Right hindlimb (tissue), 1 donor: ENCODE measurements at places on chromosomes 13 and 19.

DNA sequence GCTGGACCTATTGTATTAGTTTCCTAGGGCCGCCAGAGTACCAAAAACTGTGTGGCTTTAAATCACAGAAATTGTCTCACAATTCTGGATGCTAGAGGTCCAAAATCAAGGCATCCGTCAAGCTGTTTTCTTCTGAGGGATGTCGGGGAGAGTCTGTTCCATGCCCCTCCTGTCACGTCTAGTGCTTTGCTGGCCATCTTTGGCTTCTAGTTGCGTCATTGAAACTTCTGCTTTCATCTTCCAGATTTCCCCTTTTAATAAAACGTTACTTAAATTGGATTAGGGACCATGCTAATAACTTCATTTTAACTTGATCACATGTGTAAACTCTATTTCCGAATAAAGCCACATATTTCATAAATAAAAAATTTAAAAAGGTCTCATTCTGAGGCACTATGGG lies 47.5 kb downstream of the TRPM4 start:
- no peak for DNase-seq

- no peak for DNase-seq
Observed at GRCh38 chr13:96772426-96772825, 221.8 kb downstream of the OXGR1 start.

DNA sequence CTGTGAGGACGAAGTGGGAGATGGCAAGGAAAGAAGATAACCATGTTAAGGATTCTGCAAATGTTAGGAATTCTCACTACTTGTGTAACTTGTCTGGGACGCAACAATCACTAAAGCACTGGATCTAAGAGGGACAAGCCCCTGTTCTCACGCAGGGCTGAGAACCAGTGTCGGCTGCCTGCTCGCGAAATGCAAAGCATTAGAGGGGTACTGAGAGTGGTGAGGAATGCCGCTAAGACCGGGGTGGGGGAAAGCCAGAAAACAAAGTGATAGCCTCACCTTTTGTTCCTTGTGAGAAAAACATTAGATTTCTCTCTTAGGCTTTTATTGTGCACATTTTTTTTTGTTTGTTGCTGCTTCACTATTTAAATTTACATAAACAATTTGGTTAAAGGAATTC lies 241.9 kb downstream of the ABCC4 start:
- no peak for DNase-seq

- DNase-seq = no peak
Observed at GRCh38 chr19:48539503-48540096, 12.4 kb upstream of the SULT2B1 start.

- DNase-seq = no peak
Observed at GRCh38 chr19:47161876-47162489, 31.3 kb downstream of the SAE1 start.

- DNase-seq = no peak
Observed at GRCh38 chr19:37954421-37954874, 47.4 kb downstream of the SIPA1L3 start.

DNA sequence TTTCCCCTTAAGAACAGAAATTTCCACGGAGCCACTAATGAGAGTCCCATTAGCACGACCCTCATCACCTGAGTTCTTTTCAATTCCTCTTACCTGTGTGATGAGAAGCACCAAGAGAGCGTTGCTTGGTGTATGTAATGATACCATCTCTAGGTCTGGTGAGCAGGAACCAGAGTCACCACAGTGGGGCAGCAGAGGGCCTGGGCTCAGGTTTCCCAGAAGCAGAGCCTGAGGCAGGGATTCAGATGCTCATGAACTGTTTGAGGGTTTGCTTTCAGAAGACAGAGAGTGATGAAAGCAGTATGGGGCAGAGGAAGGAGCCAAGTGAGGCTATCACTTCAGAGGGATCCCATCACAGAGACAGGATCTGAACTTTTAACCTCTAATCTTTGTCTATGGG lies 3.1 kb upstream of the PTPRH start:
- no peak for DNase-seq

GRCh38 chr13:30792285-30793000 lies 57.1 kb downstream of the ALOX5AP start:
- DNase-seq = peak; percentile 82

DNA sequence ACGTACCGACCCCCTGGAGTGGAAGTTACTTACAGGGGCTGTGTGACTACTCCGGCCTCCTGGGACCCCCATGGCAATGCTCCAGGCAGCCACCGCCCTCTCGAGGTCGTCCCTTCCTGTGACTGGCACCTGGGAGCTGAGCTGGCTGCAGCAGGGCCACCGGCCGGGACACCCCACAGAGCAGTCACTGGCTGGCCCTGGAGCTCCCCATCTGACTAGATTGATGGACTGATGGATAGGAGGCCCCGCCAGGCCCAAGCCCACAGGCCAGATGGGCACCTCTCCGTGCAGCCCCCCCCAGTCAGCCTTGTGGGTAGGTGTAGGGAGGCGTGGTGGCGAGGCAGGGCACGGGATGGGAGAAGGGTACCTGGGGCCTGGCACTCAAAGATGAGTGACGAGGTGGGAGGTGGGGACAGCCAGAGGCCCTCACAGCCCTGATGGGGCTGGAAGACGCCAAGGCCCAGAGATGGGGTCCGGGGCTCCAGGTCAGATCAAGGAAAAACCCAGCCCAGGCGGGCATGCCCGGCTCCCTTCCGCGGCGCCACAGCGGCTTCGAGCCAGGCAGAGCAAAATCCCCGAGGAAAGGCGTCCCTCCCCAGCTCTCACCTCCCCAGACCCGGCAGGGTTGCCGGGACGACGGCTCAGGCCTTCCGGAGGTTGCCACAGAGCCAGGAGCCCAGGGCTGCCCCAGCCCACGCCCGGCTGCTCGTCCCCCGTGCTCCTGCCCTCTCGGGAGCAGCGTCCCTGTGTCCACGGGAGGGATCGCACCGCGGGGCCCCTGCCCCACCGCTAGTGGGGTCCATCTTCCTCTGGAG lies 8.4 kb downstream of the SLC39A3 start:
- no peak for DNase-seq

DNA sequence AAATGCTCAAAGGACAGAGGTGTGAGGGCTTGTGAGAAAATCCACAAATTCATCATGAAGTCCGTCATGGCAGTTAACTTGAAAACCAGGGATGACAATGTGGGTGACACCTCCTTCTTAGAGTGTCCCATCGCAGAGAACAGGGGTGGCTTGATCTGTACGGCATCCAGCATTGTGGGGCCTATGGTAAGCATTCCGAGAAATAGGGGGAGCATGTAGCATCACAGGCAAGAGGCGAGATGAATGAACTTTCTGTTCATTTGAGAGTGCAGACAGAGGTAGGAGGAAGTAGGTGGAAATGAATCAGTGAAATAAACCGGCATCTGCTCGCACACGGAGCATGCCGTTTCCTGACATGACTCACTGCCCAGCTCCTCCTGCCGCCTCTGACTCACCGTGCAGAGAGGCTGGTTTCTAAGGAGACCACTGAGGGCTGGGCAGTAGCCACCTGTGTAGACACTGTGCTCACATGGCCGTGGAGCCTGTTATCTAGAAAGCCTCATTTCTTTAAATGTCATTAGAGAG lies 339.0 kb downstream of the RFC3 start:
- DNase-seq = peak; percentile 39

DNA sequence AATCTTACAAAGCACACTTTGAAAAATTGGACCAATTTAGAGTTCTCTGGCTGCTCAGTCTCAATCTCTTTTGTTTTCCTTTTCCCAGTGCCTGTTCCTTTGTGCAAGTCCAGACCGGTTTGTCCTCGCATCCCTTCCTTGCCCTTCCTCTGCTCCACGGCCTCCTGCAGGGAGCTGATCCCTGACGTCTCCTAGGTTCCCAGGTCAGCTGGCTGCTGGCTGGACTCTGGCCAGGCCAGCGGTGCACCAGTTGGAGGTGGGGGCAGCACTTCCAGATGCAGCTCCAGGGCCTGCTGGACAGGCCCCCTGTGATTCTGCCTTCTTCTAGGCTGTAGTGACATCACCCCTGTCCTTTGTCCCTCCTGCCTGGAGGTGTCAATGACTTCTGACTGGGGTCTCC lies 44.0 kb upstream of the KPNA3 start:
- DNase-seq = no peak

GRCh38 chr19:33324628-33325027 lies 22.3 kb upstream of the CEBPA start:
- DNase-seq = no peak

- peak; percentile 63 for DNase-seq
Observed at GRCh38 chr19:55247621-55248099, 11.2 kb downstream of the PPP6R1 start.

GRCh38 chr19:33286899-33287298 lies 15.4 kb downstream of the CEBPA start:
- no peak for DNase-seq

DNA sequence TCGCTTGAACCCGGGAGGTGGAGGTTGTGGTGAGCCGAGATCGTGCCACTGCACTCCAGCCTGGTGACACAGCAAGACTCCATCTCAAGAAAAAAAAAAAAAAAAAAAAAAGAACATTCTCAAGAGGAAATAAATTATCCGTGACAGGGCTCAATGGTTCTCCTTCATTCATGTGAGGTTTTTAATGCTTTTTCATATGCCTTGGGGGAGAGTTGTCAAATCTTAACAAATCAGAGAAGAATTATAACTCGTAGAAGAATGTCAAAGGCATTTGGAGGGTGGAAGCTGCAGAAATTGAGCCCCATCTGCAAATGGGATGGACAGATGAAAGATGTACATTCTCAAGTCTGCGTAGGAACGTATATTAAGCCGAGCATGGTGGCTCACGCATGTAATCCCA lies 34.9 kb upstream of the HOMER3 start:
- DNase-seq = no peak

DNA sequence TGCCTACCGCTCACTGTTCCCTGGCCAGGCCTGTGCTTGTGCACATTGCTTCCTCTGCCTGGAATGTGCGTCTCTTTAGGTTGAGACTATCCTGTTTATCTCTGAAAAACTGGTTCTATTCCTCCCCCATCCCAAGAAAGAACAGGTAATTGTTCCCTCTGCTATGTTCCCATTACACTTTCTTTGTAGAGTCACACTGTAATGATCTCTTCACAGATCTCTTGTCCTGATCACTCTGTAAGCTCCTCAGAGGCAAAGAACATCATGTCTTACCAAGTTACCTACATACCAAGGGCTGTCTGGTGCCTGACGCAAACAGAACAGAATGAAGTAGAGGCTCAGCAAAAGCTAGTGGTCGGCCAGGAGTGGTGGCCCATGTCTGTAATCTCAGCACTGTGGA lies 40.3 kb downstream of the SPRYD7 start:
- DNase-seq = no peak

DNA sequence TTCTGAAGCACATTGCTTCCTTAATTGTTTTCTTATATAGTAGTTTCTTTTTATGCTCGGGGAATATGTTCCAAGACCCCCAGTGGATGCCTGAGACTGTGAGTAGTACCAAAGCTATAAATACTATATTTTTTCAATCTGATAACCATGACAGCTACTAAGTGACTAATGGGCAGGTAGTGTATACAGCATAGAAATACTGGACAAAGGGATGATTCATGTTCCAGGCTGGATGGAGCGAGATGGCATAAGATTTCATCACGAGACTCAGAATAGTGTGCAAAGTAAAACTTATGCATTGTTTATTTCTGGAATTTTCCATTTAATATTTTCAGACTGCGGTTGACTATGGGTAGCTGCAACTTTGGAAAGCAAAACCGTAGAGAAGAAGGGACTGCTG lies 47.9 kb upstream of the OLFM4 start:
- DNase-seq = no peak

- DNase-seq = no peak
Observed at GRCh38 chr13:24905242-24905641, 141.3 kb downstream of the RNF17 start.

DNA sequence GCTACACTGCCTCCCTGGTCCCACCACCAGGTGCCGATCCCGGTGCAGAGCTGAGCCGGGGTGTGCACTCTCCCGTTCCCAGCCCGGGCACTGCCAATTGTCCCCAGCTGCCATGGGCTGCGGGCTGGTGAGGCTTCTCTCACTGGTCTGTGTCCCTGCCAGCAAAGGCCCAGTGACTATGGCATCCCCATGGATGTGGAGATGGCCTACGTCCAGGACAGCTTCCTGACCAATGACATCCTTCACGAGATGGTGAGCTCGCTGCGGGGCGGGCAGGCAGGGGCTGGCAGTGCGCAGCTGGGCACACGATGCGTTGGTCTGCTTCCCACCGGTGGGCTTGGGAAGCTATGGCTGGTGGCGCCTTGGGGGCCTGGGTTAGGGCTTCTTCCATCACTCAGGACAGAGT lies 14.6 kb downstream of the MPND start:
- no peak for DNase-seq

GRCh38 chr19:54928299-54928698 lies 19.0 kb downstream of the NLRP7 start:
- DNase-seq = no peak

- no peak for DNase-seq
Observed at GRCh38 chr19:12202250-12202649, 39.4 kb downstream of the ZNF136 start.

DNA sequence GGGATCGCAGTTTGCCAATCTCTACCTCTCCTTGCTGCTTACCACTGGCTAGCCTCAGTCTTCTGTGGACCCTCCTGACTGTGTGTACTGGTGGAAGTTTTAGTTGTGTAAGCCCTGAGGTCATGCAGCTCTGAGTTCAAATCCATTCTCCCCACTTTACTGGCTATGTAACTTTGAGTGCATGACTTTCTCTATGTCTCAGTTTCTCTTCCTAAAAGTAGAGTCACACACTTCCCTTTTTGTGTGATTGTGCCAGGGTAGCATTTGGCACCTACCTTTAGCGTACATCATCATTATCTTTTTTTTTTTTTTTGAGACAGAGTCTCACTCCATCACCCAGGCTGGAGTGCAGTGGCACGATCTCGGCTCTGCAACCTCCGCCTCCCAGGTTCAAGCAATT lies 70.3 kb downstream of the MAP4K1 start:
- DNase-seq = no peak

GRCh38 chr19:48424694-48425219 lies 21.0 kb upstream of the GRWD1 start:
- DNase-seq = peak; percentile 47

DNA sequence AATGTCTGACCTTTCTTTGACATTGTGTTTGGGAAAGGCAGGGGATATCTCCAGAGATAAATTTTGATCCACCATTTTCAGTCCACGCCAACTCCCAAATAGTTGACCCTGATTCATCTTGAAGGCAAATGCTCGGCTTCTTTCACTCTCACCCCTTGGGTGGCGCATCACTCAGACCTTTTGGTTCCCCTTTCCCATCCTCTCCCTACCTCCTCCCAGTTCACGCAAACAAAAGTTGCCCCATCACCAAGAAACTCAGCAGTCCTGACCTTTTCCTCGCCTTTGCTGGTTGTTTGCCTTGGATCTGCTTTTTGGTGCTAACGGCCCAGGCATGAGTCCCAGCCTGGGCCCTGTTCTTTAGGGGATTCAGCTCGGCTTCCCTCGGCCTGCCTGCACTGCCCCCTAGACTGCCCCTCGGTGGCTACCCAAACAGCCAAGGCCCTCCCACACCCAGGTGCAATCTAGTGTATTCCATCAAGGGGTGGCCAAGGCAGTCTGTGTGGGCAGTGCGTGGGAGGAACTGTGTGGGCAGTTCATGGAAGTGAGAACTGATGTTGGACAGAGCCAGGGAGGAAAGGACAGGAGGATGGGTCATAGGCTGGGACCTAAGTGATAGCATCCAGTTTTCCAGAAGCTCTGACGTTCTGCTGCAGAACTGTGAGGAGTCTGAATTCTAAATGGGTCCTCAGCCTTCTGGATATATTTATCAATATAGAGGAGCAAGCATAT lies 255.7 kb downstream of the DLEU7 start:
- DNase-seq = no peak

- DNase-seq = no peak
Observed at GRCh38 chr19:11704626-11705025, 34.1 kb downstream of the ZNF823 start.

- DNase-seq = no peak
Observed at GRCh38 chr13:114042066-114042815, 68.4 kb upstream of the C13orf46 start.
